ENCODE measurements at places on chromosomes 6 and 20.

DNA sequence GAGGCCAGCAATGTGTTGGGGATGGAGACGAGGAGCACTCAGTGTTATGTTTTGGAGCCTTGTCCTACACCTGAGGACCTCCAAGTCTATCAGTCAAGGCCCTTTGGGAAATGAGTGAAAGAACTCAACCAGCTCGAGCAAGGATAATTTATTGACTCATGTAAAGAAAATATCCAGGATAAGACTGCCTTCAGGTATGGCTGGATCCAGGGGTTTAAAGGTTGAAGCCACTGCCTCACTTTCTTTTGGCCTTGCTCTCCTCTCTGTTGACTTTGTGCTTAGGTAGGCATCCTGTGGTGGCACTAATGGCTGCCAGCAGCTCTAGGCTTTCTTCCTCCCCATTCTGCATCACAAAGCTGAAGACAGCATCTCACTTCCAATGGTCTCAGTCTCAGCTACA, 66.3 kb upstream of the ZNFX1 start:
- DNase-seq: no peak

- no peak for DNase-seq
These were observed 64.2 kb downstream of the LAMP5 start for GRCh38 chr20:9578594-9578993.

DNA sequence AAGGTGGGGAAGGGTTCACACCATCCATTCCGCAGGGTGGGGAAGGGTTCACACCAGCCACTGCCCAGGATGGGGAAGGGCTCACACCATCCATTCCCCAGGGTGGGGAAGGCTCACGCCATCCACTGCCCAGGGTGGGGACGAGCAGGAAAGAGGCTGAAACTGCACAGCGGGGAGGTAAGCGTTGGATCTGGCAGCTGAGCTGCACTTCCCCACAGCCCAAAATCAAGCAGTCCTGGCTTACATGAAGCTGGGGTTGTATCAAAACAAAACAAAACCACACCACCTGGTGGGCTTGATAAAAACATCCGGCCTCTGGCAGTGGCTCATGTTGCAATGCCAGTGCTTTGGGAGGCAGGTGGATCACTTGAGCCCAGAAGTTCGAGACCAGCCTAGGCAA, 268.5 kb downstream of the TAF4 start:
- no peak for DNase-seq

- no peak for DNase-seq
These were observed 29.5 kb downstream of the ROS1 start for GRCh38 chr6:117396228-117396627.
